ENCODE measurements at places on chromosomes 3 and 15.

DNA sequence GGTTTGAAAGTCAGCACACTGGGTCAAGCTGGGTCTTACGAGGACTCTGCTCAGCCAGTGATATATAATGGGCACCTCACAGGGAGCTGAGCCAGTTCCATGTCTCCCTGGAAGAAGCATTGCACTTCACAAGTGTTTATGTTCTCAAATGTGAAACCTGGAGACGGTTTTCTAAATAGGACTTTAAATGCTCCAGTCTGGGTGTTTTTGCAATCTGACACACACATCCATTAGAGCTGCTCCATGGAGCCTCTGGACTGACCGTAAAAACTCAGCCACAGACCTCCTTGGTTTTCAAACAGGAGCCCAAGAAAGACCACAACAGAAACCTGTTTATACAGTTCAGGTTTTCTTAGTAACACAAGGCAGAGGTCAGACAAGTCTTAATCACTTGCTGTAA lies 201.3 kb upstream of the LRIG1 start:
- DNase-seq: no peak

DNA sequence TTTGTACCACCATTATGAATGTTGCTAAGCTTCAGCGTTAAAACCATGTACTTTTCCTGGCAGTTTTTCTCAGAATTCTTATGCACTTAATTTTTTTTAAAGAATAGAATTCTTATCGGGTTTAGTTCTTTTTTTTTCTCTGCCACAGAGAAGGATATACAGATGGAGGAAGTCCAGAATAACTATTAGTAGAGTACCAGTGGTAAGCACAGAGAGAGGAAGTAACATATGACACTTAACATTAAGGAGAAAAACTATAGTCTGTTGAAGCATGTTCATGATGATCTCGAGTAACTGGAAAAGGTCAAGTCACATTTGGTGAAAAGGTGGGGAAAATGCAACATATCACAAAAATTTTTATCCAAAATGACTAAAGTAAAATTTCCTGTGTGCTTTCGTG lies 68.9 kb downstream of the RNF13 start:
- no peak for DNase-seq

GRCh38 chr15:77664428-77664827 lies 31.7 kb upstream of the LINGO1 start:
- no peak for DNase-seq

DNA sequence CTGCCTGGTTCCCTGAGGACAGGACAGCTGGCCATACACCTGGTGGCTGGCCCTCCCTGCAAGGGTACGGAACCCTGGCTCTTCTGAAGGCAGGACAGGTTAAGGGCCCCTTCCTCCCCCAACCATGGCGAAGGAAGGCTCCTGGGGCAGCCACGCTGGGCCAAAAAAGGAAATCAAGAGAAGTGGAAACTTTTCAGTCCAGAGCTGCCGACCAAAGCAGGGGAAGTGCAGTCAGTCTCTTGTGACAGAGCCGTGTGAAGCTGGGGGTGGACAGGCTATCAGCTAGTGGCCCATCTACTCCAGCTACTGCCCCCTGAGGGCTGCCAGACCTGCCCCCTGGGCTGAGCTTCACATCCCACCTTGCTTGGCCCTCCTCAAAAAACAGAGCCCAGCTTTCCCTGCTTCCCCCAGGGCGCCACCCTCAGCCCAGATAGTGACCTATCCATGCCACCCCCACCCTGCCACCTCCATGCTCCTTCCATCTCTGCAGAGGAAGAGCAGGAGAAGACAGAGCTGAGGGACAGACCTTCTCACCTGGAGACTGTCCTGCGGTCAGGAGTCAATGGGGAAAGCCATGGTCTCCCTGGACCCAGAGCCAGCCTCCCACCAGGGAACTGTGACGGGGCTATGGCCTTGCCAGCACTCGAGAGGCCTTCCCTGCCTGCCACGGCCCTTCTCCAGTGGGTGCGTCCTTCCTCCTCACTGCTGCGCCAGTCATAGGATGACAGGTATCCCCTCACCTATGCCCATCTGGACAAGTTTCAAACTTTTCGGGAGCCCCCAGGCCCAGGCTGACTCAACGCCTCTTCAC lies 4.6 kb downstream of the SEMA7A start:
- no peak for DNase-seq

- DNase-seq: no peak
Observed at GRCh38 chr3:87109465-87109864, 117.6 kb upstream of the CHMP2B start.

DNA sequence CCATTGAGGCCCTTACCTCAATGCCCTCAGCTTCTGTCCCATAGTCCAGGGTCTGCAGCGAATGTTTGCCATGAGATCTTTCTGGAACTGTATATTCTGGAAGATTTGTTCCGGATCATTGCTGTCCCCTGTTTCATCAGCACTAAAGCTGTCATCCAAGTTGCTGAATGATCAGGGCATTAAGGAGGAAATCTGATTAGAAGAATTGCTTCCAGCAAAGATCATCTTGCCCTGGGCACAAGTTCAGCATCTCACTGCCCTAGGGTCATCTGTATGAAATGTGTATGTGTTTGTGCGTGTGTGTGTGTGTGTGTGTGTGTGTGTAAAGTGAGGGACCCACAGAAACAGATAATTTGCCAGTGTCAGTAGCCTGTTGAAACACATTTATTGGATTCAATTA lies 1.4 kb downstream of the TMC3 start:
- no peak for DNase-seq

DNA sequence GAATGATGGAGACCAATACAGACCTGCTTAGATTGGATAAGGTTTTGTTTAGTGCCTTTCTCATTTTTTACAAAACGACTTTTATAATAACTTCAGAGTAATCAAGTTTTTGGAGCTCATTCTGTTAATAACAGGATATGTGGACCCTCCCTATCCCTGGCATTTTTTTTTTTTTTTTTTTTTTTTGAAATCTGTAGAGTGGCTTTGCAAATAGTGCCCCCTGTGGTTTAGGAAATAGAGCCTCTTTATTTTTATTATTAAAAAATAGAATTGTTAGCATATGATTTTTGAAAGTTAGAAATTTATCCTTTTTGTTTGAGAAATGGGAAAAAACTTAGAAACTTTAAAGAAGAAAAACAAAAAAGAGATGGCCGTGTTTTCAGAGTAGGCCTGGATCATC lies 11.4 kb downstream of the SKIL start:
- DNase-seq: no peak

DNA sequence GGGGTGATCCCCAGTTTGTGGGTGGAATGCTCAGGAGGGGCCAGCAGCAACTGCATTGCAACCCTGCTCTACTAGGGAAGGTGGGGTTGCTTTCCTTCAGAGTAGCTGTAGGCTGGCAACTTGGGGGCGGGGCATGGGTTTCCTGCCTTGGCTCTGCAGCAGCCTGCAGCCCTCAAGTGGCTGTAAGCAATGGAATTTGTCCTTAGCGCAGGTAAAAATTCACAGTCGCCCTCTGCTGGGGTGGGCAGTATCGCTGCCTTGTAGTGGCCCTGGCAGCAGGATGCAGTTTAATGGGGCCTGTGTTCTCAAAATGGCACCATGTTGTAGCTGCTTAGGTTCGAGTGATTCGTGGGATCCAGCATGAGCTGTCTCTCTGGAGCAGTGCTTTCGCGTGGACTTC lies 29.8 kb downstream of the STT3B start:
- no peak for DNase-seq

DNA sequence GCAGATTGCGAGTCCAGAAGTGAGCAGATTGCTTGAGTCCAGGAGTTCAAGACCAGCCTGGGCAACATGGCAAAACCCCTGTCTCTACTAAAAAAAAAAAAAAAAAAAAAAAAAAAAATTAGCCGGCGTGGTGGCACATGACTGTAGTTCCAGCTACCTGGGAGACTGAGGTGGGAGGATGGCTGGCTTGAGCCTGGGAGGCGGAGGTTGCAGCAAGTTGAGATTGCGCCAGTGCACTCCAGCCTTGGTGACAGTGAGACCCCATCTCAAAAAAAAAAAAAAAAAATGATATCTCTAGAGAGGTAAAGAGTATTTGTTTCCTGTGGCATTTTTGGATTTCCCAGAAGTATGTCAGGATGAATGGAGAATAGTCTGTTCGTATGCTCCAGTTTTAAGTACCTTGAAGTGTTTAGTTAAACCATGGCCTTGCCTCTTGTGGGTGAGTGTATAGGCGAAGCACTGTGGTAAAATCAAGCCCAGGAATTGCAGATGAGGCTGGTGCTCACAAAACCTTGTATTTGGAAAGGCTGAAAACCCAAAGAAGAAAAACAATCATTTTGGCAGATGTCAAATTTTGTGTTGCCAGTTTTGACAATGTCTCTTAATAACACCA lies 5.9 kb downstream of the CACNA1D start:
- no peak for DNase-seq

DNA sequence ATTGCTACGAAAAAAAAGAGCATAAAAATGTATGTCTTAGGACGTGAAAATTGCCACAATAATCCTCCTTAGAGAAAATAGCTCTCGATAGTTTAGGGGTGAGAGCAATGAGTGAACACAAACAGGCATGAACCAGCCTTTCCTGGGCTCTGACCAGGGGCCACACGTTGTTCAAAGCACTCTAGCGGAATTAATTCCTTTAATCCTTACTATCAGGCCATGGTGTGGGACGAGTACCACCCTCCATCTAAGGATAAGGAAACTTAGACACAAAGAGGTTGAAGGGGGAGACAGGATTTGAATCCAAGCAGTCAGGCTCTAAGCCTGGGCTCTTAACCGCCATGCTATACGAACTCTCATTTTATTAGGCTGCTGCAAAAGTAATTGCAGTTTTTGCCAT lies 81.9 kb upstream of the CACNA2D3 start:
- DNase-seq: no peak

GRCh38 chr15:98154863-98155262 lies 194.4 kb downstream of the ARRDC4 start:
- no peak for DNase-seq

DNA sequence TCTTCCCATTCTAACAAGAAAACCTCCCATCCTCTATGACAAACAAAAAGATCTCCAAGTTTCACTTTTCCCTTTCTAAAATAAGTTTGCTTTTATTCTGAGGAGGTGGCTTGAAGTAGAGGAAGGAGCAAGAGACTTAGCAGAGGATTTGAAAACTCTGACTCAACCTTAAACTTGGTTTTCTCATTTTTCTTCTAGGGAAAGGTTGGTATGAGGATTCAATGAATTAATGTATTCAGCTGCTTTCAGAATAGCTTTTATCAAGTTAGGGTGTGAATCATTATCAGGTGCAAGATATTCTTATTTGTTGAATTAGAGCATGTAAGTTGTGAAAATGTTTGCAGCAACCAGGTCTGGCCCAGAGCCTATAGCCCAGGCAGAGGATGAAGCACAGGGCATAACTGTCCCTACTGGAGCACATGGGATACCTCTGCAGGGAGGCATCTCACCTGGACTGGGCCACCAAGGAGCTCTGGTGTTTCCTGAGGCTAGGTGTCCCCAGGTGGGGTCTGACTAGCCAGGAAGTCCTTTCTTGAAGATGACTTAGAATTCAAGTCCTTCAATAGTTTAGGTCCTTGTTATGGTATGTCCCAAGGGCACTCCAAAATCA lies 42.3 kb downstream of the SATB1 start:
- no peak for DNase-seq

DNA sequence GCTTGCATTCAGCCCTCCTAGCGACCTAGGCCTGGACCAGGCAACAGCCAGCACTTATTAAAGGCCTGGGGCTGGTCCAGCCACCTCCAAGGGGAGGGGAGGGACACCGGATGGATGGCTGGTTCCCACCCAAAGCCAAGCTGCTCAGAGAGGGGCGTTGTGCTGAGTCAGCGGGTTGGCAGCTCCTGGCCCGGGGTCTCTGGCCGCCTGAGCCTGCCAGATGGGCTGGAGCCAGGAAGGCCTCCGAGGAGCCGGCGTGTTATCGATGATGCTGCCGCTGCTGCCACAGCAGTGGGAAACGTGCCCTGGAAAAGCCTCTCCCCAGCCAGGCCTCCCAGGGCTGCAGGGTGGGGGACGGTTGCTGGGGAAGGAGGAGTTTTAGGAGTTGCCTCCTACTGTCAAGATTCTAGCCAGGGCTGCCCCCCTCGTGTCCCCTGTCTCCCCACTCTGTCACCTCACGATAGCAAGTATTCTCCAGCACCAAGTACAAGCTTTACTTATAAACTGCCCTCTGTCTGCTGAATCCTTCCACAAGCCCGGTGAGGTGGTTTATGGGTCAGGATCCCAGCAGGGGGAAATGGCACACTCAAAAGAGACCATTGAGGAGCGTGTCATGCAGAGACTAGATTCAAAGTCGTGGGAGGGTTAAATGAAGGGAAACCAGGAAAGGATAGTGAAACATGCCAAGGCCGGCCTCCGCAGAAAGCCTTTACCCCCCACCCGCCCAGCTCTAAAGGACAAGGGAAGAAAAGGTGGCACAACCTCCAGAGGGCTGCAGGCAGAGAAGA lies 43.2 kb upstream of the TSEN2 start:
- DNase-seq: no peak

- no peak for DNase-seq
Observed at GRCh38 chr15:42368096-42368495, 8.8 kb downstream of the CAPN3 start.

- no peak for DNase-seq
Observed at GRCh38 chr15:97194750-97195149, 765.8 kb upstream of the ARRDC4 start.

DNA sequence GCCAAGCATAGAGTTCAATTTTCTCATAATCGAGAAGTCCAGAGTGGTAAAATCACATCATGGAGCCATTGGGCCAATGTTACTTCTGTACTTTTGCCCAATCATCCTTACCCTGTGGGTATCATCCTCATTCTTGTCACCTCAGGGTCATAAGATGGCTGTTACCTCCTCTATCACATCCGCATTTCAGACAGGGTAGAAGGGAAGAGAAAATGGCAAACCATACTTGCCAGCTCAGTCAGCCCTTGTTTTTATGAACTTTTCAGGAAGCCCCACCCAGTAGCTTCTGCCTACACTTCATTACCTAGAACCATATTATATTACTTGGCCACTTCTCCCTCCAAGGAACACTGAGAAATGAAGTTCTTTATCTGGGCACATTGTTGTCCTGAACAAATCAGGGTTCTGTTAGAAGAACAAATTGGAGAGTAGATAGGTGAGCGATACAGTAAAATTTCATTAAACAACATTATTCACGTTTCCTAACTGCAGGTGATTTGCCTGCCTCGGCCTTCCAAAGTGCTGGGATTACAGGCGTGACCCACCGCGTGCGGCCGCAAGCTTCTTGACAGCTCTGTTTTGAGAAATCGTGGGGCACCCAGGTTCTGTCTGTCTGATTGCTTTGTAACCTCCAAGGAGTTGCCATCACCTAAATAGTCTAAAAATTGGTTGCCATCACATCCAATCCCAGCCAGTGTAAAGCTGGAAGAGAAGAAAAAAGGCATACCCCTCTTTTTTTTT lies 34.5 kb upstream of the RPN1 start:
- no peak for DNase-seq

DNA sequence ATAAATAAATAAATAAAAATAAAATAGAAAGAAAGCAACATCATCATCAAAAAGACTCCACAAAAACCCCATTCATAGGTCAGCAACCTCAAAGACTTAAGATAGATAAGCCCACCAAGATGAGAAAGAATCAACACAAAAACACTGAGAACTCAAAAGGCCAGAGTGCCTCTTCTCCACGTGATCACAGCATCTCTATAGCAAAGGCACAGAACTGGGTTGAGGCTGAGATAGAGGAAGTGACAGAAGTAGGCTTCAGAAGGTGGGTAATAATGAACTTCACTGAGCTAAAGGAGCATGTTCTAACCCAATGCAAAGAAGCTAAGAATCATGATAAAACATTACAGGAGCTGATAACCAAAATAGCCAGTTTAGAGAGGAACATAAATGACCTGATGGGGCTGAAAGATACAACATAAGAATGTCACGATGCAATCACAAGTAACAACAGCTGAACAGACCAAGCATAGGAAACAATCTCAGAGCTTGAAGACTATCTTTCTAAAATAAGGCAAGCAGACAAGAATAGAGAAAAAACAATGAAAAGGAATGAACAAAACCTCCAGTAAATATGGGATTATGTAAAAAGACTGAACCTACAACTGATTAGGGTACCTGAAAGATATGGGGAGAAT lies 26.4 kb downstream of the GNB5 start:
- no peak for DNase-seq
